ENCODE measurements at places on chromosomes 2 and 18.

- no peak for DNase-seq
Measured at GRCh38 chr18:66833646-66834045, 229.8 kb upstream of the CDH19 start.

- DNase-seq: no peak
Measured at GRCh38 chr18:33873112-33873511, 295.1 kb downstream of the ASXL3 start.

DNA sequence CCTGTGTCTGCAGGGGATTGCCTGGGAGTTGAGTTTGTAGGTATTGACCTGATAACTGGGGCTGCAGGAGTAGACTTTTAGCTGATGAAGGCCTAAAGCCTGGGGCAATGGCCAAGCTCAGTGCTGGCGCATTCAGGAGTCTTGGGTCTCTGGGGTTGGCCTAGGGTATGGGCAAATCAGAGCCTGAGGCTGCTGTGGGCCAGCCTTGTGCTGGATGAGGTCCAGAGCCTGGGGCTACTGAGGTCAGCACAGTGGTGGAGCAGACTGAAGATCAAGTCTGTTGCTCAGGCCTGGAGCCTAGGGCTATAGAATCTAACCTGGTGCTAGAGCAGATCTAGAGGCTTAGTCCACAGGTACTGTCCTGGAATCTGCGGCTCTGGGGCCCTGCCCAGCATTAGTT lies 262.4 kb downstream of the ZNF804A start:
- no peak for DNase-seq

GRCh38 chr2:239852272-239852671 lies 172.9 kb downstream of the NDUFA10 start:
- no peak for DNase-seq

GRCh38 chr2:172288603-172289002 lies 138.8 kb upstream of the ITGA6 start:
- DNase-seq: no peak

DNA sequence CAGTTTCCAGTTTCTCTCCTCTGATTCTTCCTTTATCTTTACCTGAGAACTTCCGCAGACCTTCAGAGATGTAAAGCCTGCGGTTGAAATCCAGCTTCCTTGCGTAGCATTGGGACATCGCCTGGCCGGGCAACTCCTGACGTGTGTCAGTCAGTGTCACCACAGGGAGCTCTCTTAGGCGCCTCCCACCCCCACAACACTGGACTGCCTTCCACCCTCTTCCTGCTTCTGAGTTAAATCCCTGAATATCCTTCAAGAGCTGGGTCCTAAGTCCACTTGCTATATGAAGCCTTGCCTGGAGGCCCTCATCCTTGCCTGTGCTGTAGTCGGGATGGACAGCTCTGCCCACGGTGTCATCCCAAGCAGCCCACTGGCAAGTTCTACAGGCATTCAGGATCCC lies 179.4 kb downstream of the SEPTIN10 start:
- DNase-seq: no peak

DNA sequence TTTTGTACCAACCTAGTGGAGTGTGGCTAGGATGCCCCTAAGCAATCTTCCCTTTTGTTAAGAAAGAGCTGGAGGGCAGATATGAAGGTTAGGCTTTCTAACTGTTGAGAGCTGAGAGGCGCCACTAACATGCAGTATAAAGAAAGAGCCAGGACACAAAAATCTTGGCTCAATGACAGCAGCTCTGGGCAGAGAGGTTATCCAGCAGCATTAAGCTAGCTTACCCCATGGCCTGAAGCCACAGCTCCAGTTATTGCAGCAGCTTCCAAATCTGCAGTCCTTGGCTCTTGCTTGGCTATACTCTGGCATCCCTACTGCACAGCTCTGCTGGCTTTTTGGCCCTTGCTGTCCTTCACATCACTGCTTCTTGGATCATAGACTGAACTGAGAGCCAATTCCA lies 213.4 kb downstream of the GPD2 start:
- DNase-seq: no peak

- DNase-seq: no peak
Measured at GRCh38 chr2:84847326-84848050, 33.4 kb downstream of the TRABD2A start.

- no peak for DNase-seq
Measured at GRCh38 chr2:205372141-205372540, 310.2 kb upstream of the NRP2 start.

DNA sequence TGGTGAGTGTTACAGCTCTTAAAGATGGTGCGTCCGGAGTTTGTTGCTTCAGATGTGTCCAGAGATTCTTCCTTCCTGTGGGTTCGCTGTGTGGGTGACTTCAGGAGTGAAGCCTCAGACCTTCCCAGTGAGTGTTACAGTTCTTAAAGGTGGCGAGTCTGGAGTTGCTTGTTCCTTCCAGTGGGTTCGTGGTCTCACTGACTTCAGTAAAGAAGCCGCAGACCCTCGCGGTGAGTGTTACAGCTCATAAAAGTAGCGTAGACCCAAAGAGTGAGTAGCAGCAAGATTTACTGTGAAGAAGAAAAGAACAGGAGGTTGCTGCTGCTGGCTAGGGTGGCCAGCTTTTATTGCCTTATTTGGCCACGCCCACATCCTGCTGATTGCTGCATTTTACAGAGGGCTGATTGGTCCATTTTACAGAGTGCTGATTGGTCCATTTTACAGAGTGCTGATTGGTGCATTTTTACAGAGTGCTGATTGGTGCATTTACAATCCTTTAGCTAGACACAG lies 34.0 kb upstream of the SPTBN1 start:
- DNase-seq: no peak

DNA sequence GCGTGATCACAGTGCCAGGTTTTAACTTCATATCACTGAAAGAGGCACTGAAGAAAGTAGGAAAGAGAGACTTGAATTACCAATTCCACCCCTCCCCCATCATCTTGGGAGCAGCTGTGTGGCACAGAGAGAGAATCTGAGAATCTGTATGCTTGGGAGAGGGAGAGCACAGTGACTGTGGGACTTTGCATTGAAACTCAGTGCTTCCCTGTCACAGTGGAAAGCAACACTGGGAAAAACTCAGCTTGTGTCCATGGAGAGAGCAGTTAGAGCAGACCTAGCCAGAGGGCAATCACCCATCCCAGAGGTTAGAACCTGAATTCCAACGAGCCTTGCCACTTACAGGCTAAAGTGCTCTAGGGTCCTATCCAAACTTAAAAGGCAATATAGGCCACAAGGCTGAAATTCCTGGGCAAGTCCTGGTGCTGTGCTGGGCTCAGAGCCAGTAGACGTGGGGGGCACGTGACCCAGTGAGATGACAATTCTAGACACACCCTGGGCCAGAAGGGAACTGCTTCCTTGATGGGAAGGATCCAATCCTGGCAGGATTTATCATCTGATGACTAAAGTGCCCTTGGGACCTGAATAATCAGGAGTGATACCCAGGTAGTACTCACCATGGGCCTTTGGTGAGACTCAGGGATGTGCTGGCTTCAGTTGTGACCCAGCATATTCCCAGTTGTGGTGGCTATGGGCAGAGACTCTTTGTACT lies 15.5 kb upstream of the ABCB11 start:
- no peak for DNase-seq

DNA sequence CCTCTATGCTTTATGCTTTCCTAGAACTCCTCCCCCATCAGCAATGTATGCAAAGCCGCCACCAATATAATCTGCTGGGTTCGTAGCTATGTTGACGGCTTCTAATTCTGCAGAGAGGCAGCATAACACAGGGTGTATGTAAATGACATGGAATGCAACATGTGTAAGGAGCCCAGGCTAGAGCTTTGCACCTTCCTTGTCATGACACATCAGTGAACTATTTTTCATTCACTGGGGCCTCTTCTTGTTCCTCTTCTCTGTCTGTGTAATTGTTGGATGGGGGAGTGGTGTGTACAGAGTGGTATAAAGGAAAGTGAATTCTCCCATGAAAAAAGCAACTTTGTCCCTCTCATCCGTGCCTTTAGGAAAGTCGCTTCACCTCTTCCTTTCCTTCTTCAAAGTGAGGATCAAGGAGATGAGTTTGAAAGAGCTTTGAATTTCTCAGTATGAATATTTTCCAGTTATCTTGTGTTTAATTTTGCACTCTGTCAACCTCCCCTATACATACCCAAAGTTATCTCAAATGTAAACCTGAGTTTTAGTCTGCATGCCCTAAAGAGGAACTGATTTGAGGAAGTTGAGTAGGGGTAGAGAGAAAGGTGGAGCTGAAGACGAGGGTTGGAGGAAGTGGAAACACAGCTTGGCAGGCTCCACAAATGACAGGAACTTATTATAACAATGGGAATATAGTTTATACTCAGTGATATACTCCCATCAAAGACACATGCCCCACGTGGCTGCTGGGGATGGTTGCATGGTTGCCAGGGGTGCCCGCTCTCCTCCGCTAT lies 74.9 kb upstream of the ARL4C start:
- no peak for DNase-seq

DNA sequence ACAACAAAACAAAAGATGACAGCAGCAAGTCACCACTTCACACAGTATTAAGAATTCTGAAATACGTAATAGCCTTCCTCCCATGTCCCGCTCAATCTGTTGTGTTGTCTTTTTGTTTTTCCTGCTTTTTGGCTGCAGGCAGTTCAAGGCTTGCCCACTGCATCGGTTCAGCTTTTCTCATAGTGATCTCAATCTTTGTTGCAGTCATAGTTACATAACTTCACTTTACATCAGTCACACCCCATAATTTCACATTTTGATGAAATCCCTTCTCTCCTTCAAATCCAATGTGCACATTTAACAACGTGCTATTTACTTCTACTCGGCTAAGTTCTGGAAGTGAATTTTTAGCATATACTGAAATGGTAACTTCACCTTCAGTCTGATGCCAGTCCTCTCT lies 33.8 kb upstream of the HAAO start:
- no peak for DNase-seq

DNA sequence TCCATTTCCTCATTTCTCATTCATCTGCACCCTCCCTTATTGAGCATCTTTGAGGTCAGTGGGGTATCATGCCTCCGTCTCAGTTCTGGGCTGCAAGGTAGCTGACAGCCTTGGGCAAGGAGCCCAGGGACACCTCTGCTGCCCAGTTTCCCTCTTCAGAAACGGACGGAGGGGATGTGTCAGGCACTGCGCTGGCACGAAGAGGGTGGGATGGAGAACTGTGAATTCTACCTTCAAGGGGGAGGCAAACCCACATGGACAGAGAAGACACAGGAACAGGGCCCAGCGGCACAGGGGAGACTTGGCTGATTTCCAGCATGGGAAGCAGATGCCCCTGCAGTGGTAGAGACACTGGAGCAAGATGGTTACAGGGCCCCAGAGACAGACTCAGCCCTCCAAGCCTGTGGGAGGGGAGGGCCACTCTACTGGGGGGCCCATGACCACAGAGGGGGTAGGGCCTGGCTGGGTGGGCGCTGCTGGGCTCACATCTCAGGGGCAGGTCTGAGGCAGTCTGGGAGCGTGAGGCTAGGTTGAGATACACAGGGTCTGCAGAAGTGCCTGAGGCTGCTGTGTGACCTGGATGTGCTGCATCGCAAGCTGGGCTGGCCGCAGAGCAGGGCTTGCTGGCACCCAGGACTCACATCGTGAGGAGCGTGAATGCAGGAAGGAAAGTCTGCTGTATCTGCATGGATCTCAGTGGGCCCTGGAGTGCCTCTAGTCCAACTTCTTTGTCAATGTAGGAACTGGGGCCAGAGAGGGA lies 92.3 kb downstream of the HS1BP3 start:
- DNase-seq: no peak

DNA sequence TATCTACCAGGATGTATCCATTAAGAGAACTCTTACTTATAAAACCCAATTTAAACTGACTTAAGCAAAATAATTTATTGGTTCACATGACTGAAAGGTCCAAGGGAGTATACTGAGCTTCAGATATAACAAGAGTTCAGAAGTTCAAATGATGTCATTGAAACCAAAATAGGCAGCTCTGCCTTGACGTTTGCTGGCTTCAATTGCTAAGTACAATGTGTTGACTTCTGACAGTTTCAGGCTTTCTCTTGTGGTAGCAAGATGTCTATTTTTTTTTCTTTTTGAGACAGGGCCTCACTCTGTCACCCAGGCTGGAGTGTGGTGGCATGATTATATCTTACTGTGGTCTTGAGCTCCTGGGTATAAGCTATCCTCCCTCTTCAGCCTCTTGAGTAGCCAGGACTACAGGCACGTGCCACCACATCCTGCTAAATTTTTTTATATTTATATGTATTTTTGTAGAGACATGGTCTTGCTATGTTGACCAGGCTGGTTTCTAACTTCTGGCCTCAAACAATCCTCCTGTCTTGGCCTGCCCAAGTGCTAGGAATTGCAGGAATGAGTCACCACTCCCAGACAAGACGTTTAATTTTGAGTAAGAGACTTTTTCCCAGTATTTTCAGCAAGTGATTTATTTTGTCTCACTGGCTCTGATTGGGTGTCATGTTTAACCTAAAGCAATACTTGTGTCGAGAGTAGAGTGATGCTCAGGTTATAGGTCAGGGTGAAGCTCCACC lies 184.8 kb downstream of the NR4A2 start:
- no peak for DNase-seq

DNA sequence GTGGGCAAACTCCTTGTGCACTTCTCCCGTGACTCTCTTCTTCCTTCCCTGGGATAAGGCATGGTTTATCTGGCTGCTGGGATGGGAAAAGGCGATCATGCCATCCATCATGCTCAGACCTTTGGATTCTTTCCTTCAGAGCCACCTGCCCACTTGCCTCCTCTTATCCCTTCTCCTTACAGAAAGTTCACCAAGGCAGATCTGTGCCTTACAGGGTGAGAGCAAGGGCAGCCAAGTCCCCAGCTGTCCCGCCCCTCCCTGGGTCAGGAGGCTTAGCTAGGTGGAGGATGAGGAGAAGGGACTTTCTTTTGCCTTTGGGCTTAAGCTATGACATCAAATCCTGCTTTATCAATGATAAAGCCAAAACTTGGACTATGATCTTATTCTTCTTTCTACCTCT lies 47.6 kb downstream of the KCNE4 start:
- no peak for DNase-seq

DNA sequence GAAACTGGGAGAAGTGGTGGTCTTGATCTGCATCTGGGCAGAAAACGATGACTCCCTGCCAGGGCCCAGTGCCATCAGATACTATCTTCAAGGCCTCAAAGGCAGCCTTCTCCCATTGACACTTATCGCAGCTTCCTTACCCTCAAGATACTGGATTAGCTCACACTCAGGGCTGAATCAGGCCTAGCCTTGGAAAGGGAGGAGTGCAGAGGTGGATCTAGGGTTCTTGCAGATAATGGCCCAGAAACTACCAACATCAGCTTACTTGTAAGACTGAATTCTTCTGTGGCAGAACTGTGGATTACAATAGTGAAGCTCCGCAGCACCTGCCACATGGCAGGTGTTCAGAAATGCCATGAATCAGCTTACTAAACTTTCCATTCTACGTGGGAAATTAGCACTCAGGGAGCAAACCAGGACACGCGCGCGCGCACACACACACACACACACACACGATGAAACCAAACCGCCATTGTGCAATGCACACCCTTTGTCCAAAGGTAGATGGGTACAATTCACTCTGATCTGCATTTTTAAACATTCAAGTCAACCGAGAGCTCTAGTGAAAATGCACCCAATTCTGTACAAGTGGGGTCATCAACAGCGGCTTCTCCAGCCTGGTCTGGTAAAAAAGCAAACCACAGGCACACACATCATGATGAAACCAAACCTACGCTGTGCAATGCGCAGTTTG lies 26.3 kb upstream of the TMEM182 start:
- DNase-seq: no peak

- no peak for DNase-seq
Measured at GRCh38 chr2:219516888-219517287, 2.6 kb downstream of the ASIC4 start.

GRCh38 chr2:30649828-30650227 lies 157.4 kb downstream of the CAPN13 start:
- no peak for DNase-seq

GRCh38 chr2:148273158-148273691 lies 252.3 kb downstream of the MBD5 start:
- DNase-seq: no peak
